Bone marrow (tissue), 2 donors: ENCODE measurements at places on chromosomes 6 and 20.
A peak's percentile ranks its signal among the peaks of the same experiment; 100 is the strongest.

GRCh38 chr20:61354901-61355495 is 102.9 kb downstream of the CDH4 start:
- DNase-seq = no peak

DNA sequence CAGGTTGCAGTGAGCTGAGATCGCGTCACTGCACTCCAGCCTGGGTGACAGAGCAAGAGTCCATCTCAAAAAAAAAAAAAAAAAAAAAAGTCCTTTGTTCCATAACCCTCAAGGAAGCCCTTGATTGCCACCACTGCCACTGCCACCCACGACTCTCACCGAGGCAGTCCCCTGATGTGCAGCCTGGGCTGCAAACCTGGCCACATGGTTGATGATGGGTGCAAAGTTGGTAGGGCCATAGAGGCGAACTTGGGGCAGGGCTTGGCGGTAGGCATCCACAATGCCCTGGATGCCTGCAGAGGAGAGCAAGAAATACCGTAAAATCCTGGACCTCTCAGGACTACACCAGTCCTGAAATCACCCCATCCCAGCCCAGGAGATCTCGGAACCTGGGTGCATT is 11.5 kb downstream of the SPAG4 start:
- DNase-seq = no peak

- DNase-seq = no peak
Measured at GRCh38 chr6:49541210-49541724, 9.2 kb upstream of the C6orf141 start.

DNA sequence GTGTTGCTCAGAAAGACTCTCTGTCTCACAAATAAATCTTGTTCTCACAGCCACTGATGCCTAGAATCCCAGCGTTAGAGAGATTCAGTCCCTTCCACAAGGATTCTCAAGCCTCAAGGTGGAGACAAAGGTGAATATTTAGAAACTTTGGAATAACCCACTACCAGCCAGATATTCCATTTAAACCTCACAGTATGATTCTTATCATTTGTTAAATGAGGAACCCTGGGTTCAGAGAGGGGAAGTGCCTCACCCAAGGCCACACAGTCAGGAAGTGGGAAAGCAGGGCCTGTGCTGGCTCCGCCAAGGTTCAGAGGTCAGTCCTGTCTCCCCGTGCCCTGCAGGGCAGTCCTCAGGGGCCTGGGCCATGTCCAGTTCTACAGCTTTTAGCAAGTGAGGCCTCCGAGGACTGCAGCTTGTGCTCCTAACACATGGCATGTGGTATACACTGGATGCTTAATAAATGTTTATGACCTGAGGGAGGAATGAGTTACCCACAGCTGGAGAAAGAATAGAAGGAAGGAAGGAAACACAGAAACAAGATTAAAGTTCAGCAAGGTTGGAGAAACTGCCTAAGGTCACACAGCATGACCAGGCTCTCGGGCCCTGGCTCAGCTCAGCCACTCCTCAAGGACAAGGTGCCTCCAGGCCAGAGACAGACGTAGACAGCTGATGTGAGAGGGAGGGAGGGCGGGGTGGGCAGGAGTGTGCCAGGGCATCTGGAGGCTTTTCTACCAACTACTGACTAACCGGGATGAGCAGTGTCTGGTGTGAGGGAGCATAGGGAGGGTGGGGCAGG is 3.9 kb upstream of the TGM2 start:
- DNase-seq = peak; percentile 23

- no peak for DNase-seq
Measured at GRCh38 chr20:32206760-32207625, 550 bp downstream of the PLAGL2 start.

- DNase-seq = no peak
Measured at GRCh38 chr20:50249447-50250388, 59.1 kb downstream of the CEBPB start.

DNA sequence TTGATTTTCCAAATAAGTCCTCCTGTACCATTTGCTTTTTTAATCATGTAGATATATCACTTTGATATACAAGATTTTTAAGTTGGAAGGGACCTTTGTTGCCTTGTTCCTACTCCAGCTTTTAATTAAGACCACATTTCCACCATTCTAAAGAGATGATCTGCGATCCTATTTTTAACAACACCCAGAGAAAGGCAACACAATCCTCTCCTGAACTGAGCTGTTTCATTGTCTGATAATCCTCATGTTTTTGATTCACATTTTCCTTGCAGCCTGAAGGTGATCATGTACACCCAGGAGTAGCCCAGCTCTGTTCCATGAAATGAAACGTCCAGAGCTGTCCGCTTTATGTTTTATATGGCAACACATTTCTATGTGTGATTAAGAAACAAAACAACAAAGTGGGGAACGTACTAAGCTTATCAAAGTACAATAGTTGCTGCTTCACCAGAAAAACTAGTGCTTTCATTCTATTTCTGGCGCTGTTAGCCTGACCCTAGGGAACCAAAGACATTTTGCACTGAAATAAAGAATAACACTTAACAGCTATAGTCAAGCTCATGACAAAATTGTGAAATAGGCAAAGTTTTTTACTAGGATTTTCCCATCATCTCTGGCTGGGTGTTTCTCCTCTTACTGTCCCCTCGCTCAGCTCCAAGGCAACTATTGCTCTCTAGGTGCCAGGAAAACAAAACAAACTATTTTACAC is 22.6 kb upstream of the TRAF3IP2 start:
- DNase-seq = no peak

DNA sequence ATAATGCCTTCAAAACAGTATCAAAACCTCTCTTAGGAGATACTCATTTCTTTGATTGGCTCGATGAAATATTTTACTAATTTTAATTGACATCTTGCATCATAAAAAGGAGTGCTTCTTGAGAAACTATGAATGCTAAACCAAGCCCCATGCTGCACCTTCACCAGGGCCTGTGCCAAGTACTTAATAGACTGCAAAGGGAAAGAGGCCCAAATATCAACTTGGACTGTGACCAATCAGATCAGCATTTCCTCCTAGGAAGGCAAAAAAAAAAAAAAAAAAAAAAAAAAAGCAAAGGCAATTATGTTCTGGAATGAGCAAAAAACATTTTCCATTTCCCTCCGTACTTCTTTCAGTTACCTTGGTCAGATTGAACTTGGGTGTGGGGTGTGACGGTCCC is 253.0 kb upstream of the SOX4 start:
- no peak for DNase-seq

DNA sequence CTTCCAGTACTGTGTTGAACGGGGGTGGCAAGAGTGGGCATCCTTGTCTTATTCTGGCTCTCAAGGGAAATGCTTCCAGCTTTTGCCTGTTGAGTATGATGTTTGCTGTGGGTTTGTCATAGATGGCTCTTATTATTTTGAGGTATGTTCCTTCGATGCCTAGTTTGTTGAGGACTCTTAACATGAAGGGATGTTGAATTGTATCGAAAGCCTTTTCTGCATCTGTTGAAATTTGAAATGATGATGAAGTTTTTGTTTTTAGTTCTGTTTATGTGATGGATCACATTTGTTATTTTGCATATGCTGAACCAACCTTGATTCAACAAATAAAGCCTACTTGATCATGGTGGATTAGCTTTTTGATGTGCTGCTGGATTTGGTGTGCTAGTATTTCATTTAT is 48.0 kb downstream of the RPRD1B start:
- DNase-seq = no peak

GRCh38 chr6:169452117-169452868 is 198.6 kb upstream of the THBS2 start:
- DNase-seq = no peak

GRCh38 chr20:56420940-56421688 is 9.1 kb downstream of the CASS4 start:
- DNase-seq = no peak

DNA sequence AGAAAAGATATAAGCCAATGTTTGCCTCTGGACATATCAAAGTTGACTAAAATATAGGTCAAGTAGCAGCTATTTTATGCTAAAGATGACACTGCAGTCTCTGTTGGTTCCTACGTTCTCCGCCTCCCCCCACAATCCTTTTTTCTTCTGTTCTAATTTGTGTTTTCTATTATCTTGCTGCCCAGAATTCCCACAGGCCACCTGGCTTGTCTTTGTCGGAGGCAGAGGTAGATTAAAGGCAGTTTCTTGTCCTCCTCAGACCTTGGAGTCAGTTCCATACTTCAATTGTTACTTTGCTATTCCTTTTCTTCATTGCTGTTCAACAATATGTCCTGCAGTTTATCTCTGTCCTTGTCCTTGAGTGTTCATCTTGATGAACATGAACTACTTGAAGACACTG is 3.6 kb upstream of the ELOVL5 start:
- no peak for DNase-seq

DNA sequence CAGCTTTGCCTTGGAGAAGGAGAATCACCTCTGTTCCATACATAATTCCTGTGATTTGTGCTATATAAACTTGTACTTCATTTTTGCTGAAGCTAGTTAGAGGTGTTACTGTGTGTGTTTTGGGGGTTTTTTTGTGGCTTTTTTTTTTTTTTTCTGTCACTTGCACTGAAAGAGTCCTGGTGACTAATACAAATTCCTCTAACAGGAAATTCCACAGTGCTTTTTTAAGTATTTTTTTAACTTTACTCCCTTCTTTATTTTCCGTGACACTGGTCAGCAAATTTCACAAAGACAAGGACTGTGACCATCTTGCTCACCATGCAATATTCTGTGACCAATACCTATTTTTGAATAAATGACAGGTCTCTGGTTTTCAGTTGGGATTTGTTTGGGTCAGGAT is 110.5 kb downstream of the ISM1 start:
- no peak for DNase-seq

GRCh38 chr6:71468841-71469700 is 180.5 kb downstream of the OGFRL1 start:
- DNase-seq = no peak

GRCh38 chr6:105967917-105968602 is 118.1 kb upstream of the PRDM1 start:
- DNase-seq = no peak

DNA sequence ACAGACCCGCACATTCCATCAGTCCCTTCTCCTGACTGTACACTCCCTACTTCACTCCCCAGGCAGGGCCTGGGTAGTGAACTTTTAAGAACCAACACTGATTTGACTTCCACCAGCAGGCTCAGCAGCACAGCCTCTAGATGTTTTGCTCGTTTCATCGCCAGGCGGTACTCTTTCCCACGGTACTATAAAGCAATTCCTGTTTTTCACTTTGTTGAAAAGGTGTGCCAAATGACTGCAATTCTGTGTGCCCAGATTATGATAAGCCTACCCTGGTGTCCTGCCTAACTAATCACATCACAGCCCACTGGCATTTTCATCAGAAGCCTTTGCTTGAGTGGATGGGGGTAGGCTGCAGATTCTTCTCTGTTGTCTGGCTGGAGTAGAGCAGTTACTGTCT is 12.9 kb upstream of the WTAP start:
- DNase-seq = no peak

GRCh38 chr6:26286168-26286877 is 78.7 kb upstream of the BTN3A2 start:
- DNase-seq = peak; percentile 81

- no peak for DNase-seq
Measured at GRCh38 chr6:164214066-164214465, 799.5 kb downstream of the QKI start.

- no peak for DNase-seq
Measured at GRCh38 chr6:161079566-161080262, 88.1 kb downstream of the MAP3K4 start.

DNA sequence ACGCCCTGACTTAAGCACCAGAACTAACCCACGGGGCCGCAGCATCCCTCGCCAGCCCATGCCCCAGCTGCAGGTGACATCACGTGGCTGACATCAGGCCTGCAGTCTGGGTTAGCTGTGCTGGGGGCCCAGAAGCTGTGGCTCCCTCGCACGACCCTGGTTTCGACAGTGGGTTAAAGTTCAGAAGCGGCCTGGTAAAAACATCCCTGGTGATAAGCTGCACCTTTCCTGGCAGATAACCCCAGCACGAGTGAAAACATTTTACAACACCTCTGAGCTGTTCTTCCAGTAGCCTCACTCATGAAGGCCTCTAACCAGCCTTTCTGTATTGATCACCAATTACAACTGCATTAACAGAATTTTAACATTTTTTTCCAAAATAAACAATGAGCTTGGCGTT is 136.4 kb upstream of the RREB1 start:
- DNase-seq = no peak

- no peak for DNase-seq
Measured at GRCh38 chr6:137269347-137269746, 50.2 kb upstream of the IFNGR1 start.

DNA sequence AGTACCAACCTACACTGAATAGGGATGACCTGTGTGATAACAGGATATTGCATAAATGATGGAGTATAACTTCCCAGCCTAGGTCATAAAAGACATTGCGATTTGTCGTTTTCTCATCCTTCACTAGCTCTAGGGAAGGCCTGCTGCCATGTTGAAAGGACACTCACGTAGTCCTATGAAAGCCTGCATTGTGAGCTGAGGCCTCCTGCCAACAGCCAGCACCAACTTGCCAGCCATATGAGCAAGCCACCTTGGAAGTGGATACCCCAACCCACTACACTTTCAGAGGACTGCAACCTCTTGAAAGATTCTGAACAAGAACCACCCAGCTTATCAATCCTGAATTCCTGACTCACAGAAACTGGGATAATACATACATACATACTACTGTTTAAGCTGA is 3.5 kb upstream of the PANK2 start:
- DNase-seq = no peak

- DNase-seq = no peak
Measured at GRCh38 chr6:102907181-102907580, 1513.7 kb downstream of the GRIK2 start.

DNA sequence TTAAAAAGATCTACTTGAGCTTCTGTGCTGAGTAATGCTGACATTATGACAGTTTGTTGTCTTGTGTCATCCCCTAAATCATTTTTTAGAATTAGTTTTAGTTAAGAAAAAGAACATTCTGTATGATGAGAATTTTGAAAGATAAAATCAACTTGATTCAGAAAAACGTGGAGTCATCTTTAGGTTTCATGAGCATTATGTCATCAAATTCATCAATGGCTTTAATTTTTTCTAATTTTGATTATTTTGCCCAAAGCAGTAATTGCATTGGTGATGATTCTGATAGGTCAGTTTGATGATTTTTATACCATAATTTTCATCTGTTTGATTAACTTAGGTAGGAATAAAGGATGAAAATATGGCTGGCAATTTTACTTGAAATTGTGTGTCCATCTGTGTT is 26.6 kb upstream of the ADGRF4 start:
- DNase-seq = no peak

GRCh38 chr6:90097356-90097755 is 199.3 kb downstream of the BACH2 start:
- no peak for DNase-seq

- no peak for DNase-seq
Measured at GRCh38 chr20:57476641-57477461, 48.1 kb downstream of the CTCFL start.

DNA sequence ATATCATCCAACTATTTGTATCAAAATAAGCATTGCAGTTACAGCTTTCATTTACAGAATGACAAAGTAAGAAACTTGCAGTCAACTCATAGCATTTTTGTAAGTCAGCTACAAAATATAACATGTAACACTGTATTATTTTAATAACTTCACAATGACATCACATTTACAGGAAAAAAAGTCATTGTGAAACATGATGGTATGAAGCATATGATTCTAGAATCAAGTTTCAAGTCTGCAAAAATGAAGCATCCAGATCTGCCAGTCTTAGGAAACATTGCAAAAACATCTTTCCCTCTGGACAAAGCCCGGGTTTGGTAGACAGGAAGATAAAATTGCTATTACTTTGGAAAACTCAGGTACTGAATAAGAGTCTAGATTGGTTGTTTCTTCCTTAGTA is 263.9 kb upstream of the NT5E start:
- no peak for DNase-seq
